ENCODE measurements at places on chromosomes 2 and 18. TPM values are rescaled to one million over a fixed set of nuclear protein-coding genes. Genes with fewer than 3 reads are reported as not detected.

DNA sequence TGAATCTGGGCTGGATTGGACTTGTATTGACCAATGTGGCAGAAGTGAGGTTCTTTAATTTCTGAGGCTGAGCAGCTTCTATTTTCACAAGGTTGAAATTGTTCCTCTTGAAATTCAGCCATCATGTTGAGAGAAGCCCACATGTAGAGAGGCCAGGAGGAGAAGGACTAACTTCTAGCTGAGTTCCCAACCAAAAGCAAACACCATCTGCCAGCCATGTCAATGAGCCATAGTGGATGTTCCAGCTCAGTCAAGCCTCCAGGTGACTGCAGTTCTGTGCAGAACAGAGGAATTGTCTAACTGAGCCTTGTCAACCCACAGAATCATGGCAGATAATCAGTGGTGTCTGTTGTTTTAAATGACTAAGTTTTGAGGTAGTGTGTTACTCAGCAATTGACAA is 110.6 kb upstream of the ACVR1 start:
- DNase-seq = no peak

DNA sequence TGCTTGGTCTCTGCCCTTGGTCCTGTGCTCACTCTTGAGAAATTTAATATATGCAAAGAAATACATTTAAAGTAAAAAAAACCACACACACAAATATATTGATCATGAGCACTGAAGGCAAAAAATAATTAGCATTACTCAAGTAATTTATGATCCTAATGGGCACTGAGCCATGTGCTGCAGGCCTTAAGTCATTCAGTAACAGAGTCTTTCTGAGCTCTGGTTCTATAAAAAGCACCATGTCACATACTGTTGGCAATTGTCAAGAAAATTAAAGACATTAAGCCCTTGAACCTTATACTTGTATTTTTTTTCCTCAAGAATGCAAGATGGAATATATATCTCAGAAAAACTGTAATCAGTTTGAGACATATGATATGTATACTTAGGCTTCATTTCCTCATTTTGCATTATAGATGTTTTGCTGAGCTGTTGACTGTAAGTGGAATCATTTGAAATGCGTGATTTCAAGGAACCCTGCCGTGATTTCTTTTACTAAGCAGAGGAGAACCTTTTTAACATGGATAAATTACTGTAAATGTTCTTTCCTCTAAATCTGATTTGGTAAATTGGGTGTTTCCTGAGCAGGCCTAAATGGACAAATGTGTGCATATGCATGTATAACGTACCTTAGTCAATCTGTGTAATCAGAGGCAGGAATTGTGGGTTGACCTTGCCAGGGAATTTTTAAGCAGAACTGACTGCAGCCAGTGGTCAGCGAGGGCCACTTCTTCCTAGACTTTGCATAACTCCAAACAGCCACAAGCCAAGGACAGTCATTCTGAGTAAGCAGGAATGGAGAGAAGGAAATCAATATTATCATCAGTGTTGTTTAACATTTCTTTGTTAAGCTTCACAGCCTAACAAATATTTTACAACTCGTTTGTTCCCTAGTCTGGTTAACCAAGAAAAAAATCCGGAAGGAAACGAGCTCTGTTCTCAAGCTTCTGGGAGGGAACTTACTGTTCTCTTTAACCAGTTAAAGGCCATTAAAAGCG is 191.5 kb upstream of the ATP5MC3 start:
- DNase-seq = no peak

- no peak for DNase-seq
These were observed 15.4 kb downstream of the FEZ2 start for GRCh38 chr2:36582538-36582937.

ANKRD30BL gene
- not detected for total RNA-seq

ACMSD gene
- total RNA-seq = not detected

NYAP2 gene
- not detected for total RNA-seq

Measured in activated CD8-positive, alpha-beta T cell treated with anti-CD3 and anti-CD28 coated beads for 36 hours (primary cell).